ENCODE measurements at places on chromosomes 5 and 9.

DNA sequence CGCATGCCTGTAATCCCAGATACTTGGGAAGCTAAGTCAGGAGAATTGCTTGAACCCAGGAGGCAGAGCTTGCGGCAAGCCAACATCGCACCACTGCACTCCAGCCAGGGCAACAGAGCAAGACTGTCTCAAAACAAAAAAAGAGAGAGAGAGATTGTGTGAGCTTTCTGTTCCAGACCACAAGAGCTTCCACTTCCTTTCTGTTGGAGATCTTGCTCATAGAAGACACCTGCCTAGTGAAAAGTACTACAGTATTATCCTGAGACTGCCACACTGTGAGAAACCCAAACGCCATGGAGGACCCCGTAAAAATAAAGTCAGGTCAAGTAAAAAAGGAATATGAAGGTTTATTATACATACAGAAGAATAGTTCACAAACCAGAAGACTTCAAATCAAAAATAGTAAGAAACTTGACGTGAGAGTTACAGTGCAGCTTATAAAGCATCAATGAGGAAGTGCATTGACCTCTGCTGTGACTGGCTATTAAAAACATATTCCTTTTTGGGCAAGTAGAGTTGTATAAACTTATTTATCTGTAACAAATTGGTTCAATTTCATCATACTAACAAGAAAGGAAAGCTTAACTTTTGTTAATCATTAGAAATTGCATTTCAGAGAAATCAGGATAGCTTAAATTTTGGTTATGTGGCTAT lies 4.3 kb upstream of the EMB start:
- DNase-seq: no peak

GRCh38 chr5:179138568-179138925 lies 78.4 kb downstream of the ZNF354C start:
- DNase-seq: no peak

- DNase-seq: no peak
Measured at GRCh38 chr5:129243039-129243438, 148.5 kb downstream of the ISOC1 start.

- DNase-seq: no peak
Measured at GRCh38 chr9:89422151-89422975, 75.5 kb downstream of the SEMA4D start.

- DNase-seq: no peak
Measured at GRCh38 chr9:133505186-133505830, 19.5 kb downstream of the MYMK start.

GRCh38 chr5:343461-344401 lies 22.2 kb downstream of the AHRR start:
- peak; percentile 68 for DNase-seq

DNA sequence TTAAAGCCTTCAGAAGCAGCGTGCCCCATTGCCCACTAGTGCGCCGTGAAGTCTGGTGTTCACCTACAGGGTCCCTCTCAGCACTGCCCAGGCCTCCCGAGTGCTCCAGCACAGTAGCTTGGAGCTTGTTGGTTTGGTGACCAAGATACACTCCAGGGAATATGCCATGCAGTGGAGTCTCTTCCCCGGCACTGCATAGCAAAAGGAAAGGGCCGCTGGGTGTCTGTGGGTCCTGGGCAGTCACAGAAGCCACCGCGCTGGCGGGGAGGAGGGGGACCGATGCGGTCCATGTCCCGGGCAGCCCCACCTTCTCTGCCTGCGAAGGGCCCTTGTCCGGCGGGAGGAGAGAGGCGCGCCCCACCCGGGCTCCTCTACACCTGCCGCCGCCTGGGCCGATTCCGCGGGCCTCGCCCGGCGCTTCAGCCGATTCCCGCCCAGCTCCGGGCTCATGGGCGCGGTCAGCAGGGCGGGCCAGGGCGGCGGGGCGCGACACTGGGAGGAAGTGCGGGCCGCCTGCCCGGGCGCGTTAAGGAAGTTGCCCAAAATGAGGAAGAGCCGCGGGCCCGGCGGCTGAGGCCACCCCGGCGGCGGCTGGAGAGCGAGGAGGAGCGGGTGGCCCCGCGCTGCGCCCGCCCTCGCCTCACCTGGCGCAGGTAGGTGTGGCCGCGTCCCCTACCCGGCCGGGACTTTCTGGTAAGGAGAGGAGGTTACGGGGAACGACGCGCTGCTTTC lies at the start of gene SYK:
TSS of gene SYK (plus strand) at position 579 of the 732 bp plus-strand sequence. CDS start 42,080 bp downstream, outside the sequence.
- peak; percentile 8 for DNase-seq

GRCh38 chr5:165410476-165410875 lies 1905.1 kb downstream of the MAT2B start:
- no peak for DNase-seq

DNA sequence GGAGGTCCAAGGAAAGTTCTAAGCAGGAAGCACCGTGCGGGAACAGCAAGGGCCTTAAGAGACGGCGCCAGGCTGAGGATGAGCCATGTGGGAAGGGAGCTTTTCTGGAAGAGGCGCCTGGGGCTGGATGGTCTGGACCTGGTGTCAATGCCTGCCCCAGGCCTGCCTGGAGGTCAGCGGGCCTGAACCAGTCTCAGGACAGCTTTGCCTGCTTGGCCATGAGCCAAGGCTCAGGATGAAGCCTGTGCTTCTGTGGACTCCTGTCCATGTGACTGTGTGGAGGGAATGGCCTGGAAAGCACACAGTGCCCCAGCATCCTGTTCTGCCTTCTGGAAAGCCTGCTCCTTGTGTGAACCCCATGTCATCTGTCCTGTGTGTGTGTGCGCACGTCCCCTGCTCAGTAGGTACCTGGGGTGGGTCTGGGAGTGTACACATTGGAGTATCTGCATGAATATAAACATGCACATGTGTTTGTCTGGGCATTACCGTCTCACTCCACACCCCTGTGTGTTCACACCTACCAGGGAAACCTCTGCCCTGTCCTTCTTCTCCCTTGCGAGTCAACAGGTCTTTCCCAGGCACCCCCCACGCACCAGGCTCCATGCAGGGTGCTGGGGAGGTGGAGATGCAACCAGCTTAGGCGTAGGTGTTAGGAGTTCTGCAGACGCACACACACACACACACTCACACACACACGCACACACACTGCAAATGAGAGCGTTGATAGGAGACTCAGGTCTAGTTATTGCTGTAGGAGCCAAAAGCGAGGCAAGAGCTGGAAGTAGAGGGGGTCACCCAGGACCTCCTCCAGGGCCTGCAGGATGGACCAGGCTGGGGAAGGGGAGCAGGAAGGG lies 24.8 kb downstream of the DAB2IP start:
- no peak for DNase-seq

GRCh38 chr5:172798422-172799215 lies 27.6 kb upstream of the DUSP1 start:
- no peak for DNase-seq

- DNase-seq: no peak
Measured at GRCh38 chr5:145056800-145057199, 778.3 kb downstream of the PRELID2 start.

DNA sequence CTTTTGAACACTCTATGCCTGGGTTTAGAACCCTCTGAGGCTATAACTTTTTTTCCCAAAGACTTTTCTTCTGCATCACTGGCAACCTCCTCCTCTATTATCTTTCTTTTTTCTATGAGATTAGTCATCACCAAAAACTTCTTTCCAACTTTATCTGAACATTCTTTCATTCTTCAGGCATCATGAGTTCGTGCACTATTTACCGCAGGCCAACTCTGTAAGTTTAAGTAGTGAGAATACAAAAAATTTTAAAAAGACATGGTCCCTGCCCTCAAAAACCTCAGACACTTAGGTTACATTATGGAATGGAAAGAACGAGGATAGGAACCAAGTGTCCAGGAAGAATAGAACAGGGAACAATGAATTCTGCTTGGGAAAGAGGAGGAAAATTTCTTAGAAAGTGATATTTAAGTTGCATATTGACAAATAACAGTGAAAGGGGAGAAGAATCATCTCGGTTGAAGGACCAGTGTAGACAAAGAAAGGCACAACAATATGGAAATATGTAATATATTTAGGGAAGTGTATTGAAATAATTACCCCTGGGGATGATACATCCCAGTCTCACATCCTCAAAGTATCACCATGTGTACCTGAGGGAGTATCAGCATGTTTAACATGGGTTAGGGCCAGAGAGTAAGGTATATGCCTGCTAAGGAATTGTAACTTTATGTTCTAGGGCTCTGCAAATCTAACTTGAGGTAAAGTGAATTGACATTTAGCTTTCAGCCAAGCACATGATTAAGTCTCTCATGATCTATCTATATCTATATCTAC lies 196.5 kb upstream of the NREP start:
- no peak for DNase-seq

DNA sequence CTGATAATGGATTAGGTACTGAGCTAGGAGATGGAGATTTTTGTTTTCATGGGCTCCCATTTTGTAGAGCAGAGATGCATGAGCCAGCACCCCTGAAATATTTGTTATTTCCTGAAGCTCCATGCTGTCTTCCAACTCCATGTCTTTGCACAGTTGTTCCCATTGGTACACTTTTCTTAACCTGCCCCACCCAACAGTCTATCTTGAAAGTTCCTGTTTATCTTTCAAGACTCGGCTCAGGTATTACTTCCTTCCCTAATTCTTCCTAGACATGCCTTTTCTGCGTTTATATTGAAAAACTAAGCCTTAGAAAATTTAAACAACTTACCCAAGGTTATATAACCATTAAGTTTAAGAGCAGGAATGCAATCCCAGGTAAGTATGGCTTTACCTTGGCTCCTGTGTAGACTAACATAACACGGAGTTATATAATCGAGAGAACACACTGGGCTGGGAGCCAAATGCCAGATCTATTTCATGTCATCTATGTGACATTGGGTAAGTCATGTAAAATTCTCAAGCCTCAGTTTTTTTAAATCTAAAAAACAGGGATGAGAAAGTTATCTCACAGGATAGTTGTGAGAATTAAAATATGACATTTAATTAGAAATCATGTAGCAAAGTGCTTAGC lies 67.4 kb downstream of the LIX1 start:
- DNase-seq: no peak

DNA sequence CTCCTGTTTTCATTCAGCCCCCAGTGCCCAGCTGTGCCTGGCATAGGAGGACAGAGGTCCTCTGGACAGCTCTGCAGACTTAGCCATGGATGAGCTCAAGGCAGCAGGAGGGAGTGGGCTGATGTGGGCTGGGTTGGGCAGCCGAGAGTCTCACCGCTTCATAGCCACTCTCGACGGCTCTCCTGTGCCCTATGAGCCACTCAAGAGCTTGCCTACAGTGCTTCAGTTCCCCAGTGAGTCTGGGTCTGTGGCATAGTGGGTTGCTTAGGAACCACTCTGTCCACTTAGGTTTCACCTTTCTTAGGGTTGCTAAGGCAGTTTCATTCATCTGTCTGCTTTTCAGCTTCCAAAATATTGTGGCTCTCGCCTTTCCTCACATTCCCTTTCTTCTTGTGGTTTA lies 296.8 kb downstream of the ICE1 start:
- DNase-seq: no peak

DNA sequence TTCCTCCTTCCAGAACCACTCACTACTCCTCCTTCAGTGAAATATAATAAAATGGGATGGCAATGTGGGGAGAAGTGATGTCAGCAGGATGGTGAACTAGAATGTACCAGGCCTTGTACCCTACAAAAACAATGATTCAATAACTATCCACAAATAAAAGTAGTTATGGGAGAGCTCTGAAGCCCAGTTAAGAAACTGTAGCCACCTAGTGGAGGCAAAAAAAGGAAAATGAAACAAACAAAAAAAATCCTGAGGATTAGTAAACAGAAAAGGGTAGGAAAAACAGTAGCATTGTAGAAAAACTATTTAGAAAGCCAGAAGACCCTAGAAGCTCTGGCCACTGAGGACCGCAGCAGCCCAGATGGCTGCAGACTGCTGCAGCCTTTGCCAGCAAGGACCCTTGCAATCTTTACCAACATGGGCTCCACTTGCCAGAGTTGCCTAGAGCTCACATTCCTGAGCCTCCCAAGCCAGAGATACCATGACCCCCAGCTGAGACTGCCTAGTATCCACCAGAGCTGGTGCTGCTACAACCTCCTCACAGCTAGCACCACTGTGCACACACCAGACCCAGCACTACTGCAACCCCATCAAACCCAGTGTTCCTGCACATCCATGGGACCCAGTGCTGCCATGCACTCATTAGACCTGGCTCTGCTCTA lies 259.7 kb upstream of the MSX2 start:
- no peak for DNase-seq

GRCh38 chr9:89005323-89005722 lies 14.1 kb downstream of the S1PR3 start:
- DNase-seq: no peak

DNA sequence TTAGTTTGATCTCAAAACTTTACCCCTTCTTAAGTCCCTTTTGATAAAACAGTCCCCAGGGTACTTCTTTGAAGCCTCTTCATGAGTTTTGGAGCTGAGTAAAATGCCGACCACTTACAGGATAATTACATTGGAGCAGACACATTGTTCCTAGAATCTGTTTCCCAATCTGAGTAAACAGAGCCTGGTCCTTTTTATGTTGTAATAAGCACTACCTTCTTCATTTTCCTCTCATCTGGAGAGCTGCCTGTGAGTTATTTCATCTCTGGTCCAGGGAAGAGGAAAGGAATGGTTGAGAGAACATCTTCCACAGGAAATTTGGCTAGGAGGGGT lies 26.3 kb upstream of the GALNT10 start:
- DNase-seq: no peak

GRCh38 chr5:168808051-168808616 lies 229.0 kb upstream of the PANK3 start:
- no peak for DNase-seq

DNA sequence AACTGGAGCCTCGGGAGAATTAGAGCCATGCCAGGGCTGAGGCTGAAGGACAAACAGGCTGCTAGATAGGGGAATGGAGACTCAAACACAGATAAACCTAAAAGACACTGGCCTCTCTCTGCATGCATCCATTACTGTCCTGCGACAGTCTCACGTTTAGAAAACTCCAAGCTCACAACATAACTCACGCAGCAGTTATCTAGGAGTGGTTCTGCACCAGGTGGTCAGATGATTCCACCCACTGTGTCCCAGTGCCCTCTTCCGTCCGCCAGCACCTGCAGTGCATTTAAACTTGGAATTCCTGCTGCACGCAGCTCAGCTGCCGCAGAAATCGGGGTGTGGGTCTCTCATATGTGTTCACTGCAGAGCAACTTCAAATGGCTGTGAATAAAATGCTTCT lies 272.6 kb upstream of the IRX2 start:
- no peak for DNase-seq

- DNase-seq: peak; percentile 51
Measured at GRCh38 chr9:86614871-86615849, 260.9 kb upstream of the TUT7 start.

- DNase-seq: no peak
Measured at GRCh38 chr5:138942861-138943260, 67.7 kb upstream of the LRRTM2 start.

DNA sequence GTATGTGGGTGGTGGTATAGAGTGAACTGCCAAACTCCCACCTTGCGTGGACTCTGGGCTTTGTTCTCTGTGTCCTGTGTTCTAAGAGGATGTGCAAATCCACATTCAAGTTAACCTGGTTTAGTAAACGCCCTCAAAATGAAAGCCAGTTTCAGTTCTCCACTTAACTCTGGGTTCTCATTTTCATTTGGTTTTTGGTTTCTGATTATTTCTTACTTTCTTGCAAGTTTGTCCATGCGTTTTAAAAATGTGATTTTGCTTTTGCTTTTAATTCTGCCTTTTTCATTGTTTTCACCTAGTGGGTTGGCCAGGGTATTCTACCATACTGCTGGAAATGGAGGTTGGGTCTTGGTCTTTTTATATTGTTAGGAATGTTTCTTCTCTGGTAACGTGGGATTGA lies 38.2 kb downstream of the GALNT10 start:
- no peak for DNase-seq
